ENCODE measurements at places on chromosomes 12 and 14.

GRCh38 chr12:49798248-49798647, 30.0 kb downstream of the NCKAP5L start:
- DNase-seq = no peak

GRCh38 chr12:8455271-8455670, 491 bp upstream of the CLEC6A start:
- DNase-seq = no peak

DNA sequence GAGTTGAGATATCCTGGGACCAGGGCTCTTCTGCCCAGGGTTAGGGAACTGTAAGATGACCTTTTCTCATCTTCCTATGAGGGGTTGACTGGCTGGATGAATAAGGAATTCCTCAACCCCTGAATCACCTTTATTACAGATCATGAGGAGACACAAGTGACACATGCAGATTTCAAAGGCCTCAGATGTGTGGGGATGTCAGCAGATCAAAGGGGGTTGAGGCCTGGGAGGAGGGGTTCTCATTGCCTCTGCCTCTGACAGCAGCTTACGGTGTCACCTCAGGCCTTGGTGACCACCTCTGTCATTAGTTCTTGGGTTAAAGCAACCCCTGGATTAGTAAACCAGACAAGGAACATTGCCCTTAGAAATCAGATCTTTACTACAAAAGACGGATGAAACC, 2.1 kb upstream of the KRT72 start:
- DNase-seq = peak; percentile 48

- peak; percentile 72 for DNase-seq
Observed at GRCh38 chr14:74905595-74906142, 17.4 kb downstream of the RPS6KL1 start.

DNA sequence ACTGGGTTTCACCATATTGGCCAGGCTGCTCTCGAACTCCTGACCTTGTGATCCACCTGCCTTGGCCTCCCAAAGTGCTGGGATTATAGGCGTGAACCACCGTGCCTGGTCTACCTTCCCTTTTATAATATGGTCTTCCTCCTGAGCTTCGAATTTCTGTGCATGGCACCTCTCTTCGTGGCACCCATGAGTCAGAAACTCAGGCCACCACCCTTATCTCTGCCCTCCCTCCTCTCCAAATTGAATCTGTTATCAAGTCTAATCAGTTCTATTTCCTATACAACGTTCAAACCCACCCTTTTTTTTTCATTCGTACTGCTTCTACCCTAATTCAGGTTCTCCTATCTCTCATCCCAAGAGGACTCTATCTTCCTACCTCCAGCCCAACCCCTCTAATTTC, 5.0 kb upstream of the TINF2 start:
- no peak for DNase-seq

DNA sequence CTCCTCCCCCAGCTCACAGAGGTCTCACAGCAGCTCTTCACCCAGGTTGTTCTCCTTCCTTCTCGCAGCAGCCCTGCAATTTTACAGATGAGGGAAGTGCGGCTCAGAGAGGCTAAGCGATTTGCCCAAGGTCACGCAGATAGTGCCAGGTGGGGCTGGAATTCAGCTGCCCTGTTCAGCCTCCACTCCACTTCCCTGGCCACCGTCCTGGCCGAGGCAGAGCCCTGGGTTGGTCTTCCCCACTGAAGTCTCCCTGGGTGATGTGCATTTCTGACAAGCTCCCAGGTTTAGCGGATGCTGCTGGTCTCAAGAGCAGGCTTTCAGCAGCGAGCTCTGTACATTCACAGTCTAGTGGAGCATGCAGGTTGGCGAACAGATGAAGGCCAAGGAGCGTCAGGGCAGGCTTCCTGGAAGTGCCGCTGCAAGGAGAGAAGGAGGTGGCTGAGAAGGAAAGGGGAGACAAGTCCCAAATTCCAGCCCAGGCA, 28.9 kb upstream of the EML1 start:
- DNase-seq = no peak

GRCh38 chr14:20597108-20597507, 5.9 kb upstream of the RNASE12 start:
- DNase-seq = no peak

- DNase-seq = no peak
Observed at GRCh38 chr12:113359939-113360748, 1.8 kb downstream of the PLBD2 start.

DNA sequence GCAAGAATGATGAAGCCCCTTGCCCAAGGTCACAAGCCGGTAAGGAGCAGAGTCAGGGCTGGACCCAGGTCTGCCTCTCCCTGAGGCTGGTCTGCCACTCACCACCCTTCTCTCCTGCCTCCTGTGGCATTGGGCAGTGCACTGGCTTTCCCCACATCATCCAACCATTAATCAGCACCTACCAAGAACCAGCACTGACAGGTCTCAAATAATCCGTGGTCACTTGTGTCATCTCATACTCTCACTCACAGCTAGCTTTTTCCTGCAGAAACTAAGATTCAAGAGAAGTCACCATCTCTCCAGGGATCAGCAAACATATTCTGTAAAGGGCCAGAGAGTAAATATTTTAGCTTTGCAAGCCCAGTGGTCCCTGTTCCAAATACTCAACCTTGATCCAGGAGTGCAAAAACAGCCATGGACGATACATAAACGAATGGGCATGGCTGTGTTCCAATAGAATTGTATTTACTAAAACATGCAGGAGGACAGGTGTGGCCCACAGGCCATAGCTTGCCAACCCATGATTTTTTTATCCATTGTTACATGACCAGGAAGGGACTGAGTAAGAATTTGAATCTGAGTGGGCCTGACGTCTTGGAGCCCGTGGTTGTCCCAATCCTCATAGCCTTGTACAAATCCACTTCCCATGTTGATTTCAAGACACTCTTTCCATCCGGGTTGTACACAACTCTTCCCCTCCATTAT, 374.2 kb downstream of the BCL11B start:
- DNase-seq = no peak

DNA sequence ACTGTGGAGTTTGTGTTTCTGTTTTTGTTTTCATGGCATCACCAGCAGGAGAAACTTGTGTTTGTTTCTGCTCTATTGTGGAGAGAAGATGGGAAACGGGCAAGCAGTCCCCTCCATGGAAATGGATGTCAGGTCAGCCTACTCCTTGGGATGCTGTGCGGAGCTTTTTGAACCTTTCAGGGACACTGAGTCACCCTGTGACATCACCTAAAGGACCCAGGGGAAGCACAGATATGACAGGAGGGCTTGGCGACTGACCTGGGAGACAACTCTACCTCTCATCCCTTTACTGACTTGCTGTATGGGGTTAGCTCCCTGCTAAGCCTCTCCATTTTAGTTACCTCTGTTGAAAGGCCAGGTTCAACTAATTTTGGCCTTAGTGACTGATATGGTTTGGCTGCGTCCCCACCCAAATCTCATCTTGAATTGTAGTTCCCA, 706.9 kb upstream of the TMEM132C start:
- no peak for DNase-seq

DNA sequence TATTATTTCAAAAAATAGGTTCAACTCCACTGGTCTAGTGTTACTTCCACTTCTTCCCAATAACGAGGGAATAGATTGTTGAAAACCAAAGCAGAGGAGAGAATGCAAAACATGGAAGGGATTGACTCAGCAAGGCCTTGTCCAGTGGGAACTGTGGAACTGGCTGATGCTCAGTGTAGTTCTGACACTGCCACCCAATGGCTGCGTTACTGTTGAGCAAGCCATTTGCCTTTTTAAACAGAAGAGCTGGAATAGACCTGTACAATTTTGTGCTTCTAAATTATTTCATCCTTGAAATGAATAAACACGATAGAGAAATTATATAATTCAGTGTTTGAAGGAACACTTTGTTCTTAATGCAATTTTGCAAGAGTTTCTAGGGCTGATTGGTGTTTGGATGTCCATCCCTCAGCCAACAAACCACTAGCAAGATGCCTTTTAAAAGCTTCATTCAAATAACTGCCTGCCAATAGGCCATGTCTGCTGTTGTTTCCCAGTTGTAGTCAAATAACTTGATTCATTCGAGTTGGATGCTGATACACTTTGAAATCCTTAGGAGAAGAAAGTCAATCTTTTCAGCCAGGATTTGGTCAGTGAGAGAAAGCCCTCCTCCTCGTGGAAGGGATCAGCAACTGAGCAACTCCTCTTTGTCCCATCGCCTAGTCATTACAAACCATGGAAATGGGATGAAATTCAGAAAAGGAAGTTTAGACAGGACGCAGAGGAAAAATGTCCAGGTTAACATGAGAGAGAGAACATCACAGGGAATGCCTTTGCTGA, 7.3 kb upstream of the MGP start:
- no peak for DNase-seq

DNA sequence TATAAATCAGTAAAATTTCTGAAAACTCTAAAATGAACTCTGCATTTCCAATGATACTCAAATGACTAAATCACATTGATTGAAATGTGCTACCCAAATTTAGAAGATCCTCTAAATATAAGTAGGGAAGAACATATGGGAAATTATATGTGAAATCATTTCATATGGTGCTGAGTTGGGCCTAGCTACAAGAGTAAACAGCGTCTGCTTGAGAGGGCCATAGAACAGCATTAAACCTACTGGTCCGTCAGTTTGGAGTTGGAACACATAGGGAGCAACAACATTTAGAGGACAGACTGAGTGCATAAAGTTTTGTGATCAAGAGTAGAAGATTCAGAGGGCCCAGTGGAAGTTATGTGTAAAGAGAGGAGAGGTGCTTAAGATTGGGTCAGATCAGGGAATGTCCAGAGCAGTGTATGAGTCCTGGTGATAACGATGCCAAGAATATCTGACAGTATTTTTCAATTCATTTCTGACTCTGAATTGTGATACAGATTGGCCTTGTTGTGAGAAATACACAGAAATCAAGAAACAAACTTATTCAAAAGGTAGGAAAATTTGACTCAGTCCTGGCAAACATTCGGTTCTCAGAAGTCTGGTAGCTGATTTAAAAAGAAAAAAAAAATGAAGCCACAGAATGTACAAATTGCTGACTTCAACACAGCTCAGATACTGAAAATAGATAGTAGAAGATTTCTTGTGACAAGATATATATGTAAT, 362.2 kb downstream of the CCDC91 start:
- DNase-seq = no peak

DNA sequence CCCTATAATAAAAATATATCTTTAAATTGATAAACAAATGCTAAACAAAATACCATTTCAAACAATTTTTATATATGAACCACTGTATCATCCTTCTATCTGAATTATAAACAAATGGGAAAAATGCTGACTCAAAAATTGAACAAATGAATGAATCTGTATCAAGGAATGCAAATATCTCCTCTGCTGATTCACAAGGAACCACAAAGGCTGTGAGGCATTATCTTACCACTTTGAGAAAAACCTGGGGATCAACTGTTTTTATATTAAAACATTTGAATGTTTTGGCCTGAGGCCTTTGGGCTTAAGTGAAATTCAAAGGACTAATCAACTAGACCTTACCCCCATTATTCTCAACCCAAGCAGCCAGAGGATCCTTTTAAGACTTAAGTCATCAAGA, 86.3 kb downstream of the EML5 start:
- no peak for DNase-seq

DNA sequence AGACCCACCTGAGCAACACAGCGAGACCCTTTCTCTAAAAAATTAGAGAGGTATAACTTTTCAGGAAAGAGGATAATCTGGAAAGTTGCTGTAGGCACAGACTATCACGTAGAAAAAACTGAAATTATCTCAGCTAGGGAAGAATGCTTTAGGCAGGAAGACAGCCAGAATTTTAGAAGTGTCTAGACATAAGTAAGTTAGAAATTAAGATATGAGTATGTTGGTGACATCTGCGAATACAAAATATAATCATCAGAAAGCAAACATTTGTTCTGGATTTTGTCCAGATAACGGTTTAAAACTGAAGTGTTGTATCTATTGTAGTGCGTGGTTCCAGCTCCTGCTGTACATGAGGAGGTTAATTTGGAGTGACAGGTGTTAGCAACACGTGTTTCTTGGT, 123.2 kb downstream of the FBXL14 start:
- DNase-seq = no peak

GRCh38 chr12:630656-631632, 32.3 kb downstream of the NINJ2 start:
- DNase-seq = peak; percentile 59

GRCh38 chr12:65055859-65056258, 65.2 kb downstream of the WIF1 start:
- no peak for DNase-seq

GRCh38 chr12:62045211-62045610, 215.0 kb upstream of the USP15 start:
- DNase-seq = no peak

Data from stimulated activated naive CD4-positive, alpha-beta T cell (primary cell).